ENCODE measurements at places on chromosomes 6 and 20.
A peak's percentile ranks its signal among the peaks of the same experiment; 100 is the strongest.

DNA sequence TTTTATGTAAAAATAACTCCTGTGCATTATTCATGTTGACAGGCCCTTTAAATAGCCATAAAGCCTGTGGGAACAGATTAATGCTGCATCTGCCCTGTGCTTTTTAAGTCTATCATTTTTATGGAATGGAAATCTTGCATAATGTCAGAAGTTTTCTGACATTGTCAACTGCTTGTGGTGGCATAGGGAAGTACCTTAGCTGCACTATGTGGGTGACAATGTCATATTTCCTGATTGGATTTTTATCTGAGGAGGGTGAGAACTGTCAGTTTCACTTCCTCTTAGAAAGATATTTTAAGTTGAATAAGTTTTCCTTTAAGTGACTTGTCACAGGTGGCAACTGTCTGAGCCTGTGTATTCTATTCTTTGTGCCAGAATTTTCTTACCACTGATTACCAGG is 267.9 kb downstream of the PLCB1 start:
- DNase-seq = no peak

- no peak for DNase-seq
Measured at GRCh38 chr6:36459501-36459900, 16.7 kb downstream of the KCTD20 start.

DNA sequence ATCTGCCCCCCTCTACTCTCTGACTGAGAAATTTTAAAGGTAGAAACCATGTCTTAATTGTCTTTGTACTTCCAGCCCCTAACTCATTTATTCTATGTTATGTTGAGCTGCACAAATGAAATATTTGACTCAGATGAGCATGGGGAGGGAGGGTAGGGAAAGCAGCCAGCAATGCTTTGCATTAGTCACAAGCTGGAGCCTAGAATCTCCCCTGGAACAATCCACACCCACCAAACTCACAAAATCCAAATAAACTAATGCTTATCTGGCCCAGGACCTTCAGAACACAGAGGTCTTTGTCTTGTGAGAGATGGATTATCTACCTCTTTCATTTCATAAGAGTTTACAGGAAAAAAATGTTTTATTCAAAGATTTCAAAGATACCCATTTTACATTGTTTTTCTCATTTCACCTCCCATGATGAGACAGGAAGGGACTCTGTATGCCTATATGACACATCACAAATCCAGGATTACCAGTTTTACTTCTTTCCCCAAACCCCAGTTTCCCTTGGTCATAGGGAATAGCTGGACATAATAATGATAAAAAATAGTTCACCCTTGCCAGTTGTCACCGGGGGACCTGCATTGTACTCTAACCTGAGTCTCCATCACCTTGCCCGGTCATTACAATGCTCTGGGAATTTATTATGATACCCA is 466.9 kb downstream of the KIF16B start:
- DNase-seq = peak; percentile 23

DNA sequence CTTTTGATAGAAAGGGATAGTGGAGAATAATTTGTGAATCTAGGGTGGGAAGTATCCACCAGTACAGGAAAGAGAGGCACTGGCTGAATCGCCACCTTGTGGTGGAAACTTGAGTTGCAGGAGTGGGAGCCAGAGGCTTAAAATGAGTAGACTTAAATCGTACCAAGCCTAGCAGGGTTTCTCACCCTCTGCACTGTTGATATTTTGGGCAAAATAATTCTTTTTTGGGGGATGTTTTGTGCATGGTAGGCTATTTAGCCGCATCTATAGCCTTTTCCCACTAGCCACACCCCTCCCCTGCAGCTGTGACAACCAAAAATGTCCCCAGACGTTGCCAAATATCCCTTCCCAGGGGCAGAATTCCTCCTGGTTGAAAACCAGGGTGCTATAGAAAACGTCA is 119.1 kb downstream of the DHX35 start:
- DNase-seq = peak; percentile 78

- no peak for DNase-seq
Measured at GRCh38 chr6:134230087-134230700, 87.7 kb downstream of the SGK1 start.

DNA sequence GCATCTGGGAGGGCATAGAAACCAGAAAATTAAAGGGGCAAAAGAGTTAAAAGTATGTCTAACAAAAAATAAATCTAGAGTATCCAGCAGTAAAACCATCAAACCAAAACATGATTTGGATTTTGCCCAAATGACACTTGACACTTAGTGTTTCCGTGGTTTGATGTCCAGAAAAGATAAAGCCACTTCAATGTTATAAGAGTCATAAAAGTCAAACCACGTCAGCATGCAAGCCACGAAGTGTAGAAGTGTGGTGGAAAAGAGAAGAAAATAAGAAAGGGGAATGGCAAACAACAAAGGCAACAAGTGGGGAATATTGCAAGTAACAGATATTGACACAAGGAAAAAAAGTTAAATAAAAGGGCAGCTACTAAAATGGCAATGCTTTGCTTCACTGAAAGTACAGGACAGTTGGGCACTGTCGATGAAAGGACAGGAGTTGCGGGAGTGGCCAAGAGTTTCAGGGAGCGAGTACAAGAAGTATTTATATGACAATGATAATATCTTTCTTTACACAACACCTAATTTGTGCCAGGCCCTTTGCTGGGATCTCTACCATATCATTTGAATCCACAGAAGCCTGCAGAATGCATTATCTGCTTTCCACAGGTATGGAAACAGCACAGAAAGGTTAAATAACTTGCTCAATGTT is 6.3 kb upstream of the HDDC2 start:
- DNase-seq = no peak

- no peak for DNase-seq
Measured at GRCh38 chr20:14758356-14758755, 420.9 kb upstream of the FLRT3 start.

- DNase-seq = no peak
Measured at GRCh38 chr6:467671-468082, 76.1 kb downstream of the IRF4 start.

GRCh38 chr6:29631209-29631810 is 1.7 kb downstream of the GABBR1 start:
- no peak for DNase-seq

DNA sequence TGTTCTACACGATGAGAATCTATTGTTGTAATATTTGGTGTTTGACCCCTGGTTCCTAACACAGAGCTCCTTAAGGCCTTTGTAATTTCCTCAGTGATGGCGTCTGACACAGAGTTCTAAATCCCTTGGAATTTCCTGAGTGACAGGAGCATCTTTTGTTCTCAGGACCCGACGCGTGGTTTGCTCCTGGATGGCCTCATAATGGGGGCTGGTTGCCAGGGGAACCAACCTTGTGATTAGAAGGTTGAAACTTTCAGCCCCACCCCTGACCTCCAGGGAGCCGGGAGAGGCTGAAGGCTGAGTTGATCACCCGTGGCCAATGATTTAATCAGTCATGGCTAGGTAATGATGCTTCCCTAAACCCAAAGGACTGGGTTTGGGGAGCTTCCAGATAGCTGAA is 20.5 kb upstream of the ZNF133 start:
- DNase-seq = no peak

GRCh38 chr6:88807622-88808021 is 155.8 kb downstream of the RNGTT start:
- DNase-seq = no peak

- no peak for DNase-seq
Measured at GRCh38 chr6:53837865-53838769, 43.3 kb downstream of the LRRC1 start.

DNA sequence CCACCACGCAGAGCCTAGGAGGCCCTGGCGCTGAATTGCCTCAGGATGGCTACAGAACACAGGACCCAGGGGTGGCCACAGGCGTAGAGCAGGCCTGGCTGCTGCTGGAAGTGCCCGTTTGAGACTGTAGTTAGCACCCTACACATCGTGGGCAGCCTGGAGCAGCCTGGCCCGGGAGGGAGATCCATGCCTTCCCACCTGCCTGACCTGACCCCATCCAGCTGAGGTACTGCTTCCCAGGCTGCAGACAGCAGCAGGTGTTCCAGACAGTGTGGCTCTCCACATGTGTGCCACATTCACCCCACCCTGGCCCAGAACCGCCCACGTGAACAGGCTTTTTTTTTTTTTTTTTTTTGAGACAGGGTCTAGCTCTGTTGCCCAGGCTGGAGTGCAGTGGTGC is 20.9 kb upstream of the MAP1LC3A start:
- no peak for DNase-seq

DNA sequence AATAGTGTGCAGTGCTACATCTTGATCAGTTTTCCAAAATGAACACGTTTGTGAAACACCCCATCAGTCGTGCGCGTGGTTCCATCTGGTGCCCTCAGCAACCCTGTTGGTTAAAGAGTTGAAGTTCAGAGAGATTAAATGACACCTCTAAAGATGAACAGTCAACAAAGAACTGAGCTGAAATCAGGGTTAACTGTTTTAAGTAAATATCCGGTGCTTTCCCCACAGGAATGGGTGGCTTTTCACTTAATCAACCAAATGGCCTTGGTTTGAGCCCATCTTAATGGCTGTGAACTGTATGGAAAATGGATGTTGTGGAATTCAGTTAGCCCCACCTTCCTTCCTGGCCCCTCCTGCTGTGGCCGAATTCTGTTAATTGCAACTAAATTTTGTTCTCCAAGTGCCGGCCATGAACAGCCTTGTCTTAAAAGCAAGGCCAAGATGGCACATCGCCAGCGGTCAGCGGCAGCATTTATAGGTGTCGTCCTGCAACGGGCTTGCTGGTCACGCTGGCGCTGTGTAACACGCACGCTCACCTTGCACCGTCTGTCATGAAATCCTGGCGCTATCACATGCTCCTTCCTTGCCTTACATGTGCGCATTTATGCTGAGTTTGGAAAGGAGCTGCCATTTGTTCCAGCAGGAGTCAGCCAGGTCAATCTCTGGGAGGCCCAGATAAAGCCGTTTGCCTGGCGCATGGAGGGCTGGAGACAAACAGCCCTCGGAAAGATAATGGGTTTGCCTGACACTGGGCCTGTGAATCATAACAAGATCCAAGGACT is 164.5 kb downstream of the ERMARD start:
- no peak for DNase-seq

DNA sequence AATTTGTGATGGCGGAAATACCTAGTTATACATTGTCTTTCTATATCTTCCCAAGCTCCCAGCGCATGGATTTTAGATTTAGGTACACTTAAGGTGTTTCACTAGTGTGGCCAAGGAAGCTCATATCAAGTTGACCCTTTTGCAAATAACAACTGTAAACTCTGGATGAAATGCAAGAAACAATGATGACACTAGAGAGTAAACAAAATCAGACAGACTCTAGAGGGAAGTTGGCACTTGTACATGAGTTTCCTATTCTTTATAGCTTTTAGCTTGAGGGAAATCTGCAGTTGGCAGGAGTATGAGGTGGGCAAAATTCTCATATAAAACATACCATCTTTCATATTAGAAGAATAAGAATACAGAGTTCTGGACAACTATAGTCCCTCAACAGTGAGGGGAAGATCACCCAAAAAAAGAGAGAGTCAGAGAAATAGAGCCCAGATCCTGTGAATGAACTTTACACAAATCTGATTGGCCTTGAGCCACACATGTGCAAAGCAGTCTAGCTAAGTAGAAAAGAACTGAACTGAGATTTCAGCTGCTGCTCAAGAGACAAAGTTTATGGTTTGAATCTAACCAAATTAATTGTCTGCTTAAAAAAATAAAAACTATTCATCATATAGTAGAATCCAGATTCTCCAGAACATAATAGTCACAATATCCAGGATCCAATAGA is 26.1 kb downstream of the TXLNB start:
- no peak for DNase-seq

DNA sequence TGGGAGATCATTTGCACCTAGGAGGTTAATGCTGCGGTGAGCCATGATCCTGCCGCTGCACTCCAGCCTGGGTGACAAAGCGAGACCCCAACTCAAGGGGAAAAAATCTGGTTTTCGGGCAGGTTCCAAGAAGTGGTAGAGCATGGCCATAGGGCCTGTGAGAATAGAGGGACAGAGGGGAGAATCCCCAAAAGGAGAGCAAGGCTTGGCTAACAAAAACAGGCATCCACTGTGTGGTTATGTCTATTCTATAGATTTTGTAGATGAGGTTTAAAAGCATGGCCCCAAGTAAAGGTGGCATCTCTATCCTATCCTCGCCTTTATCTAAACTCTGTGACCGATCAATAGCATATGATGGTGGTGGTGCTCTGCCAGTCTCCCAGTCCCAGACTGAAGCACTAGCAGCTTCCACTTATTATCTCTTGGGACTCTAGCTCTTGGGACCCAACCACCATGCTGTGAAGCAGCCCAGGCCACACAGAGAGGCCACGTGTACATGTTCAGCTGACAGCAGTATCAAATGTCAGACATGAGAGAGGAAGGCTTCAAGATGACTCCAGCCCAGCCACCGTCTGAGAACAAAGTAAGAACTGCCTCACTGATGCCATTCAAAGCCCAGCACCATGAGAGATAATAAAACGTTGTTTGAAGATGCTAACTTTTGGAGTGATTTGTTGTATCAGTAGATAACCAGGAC is 27.7 kb downstream of the EIF2S2 start:
- DNase-seq = no peak

GRCh38 chr20:55269913-55270312 is 735.4 kb downstream of the CBLN4 start:
- DNase-seq = no peak

- DNase-seq = no peak
Measured at GRCh38 chr20:57622579-57623381, 2.6 kb upstream of the ZBP1 start.

DNA sequence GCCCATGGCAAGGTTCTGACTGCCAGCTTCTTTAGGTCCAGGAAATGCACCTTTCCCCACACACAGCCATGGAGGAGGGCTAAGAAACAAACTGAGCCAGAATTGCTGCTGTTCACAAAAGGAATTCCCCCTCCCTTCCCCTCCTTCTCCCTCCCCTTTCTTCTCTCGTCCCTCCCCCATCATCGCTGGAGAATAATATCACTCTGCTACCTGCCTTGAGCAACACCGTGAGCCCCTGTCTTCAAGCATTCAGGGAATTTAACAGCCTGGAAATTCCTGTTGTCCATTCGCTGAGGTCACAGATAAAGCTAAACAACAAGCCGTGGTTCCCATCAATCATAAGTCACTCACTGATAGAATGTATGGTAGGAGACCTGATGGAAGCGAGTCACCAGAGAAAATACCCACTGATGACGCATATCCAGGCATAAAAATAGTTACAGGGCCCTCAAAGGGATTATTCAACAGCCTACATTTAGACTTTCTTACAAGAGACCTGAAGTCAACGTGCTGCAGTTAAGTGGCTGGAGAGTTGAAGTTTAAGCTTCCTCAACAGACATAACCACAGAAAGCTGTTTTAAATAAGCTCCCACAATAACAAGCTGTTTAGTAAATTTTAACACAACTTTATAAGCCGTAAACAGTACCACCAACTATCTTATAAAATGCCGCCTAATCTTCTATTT is 59.7 kb downstream of the HIVEP2 start:
- DNase-seq = no peak

- no peak for DNase-seq
Measured at GRCh38 chr6:151914484-151914883, 107.0 kb downstream of the ESR1 start.

- DNase-seq = no peak
Measured at GRCh38 chr6:26024651-26025046, 62.0 kb downstream of the TRIM38 start.

GRCh38 chr20:6095409-6095808 is 27.4 kb downstream of the FERMT1 start:
- no peak for DNase-seq
